Activated CD8-positive, alpha-beta memory T cell treated with anti-CD3 and anti-CD28 coated beads for 1 hour (primary cell): ENCODE measurements at places on chromosomes 6 and 20.

DNA sequence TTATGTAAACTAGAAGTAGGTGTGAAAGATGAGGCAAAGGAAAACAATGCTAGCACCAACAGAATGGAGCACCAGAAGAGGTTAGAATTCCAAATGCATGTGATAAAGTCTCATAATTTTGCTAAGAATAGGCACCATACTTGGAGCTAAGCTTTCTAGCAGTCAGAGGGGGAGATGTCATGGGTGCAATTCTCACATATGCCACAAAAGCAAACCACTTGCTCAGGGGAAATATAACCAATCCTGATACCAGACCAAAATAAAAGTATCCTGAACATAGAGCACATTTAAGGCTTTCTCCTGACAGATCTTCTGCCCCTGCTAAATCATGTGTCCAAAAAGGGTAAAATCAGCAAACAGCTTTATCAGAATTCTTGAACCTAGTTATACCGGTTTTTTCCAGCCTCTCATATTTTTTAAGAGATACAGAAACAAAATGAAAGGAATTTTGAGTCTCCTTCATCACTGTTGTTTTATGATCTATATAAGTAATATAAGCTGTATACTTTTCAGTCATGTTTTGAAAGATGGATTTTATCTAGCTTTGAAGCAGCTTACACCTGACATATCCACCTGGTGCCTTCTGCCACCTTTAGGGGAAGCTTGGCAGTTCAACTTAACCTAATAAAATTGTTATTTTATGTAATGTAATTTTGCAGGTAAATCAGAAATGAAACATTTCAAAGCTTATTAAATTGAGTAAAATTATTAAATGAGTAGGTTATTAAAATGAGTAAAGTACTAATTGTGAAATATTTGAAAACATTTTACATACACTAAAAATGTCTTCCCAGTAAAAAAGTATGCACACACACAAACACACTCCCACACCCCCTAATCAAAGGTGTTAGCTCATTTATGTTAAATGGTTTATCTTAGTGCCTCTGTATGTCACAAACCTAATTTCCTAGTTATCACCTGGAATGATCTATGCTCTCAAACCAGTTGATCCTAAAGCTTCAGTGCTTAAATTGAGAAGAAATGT lies 2.8 kb downstream of the SPO11 start:
- no peak for DNase-seq

GRCh38 chr6:154474648-154475428 lies 35.6 kb downstream of the CNKSR3 start:
- DNase-seq, result no peak

GRCh38 chr6:169343886-169344749 lies 90.5 kb upstream of the THBS2 start:
- no peak for DNase-seq

GRCh38 chr6:153976921-153977693 lies 61.9 kb upstream of the OPRM1 start:
- DNase-seq, result no peak

- no peak for DNase-seq
Observed at GRCh38 chr20:45822857-45823256, 4.3 kb downstream of the TNNC2 start.

- no peak for DNase-seq
Observed at GRCh38 chr6:128918886-128919285, 35.9 kb downstream of the LAMA2 start.

DNA sequence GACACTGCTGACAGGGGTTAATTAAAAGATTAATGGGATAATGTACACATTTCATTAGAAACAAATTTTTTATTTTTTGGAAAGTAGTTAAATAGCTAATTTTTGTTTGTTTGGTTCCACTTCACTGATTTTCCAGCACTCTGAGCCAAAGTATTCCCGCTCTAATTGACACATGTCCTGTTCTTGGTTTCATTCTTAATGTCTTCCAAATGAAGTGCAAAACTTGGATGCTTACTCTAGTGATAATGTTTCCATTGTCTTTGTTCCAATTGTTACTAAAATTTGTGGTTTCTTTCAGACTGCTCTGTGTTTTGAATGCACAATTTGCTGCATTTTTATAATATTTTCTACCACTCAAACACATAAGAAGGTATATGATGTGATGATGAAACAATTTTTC lies 794.3 kb downstream of the PHF3 start:
- no peak for DNase-seq

GRCh38 chr6:147285087-147285855 lies 81.1 kb downstream of the STXBP5 start:
- no peak for DNase-seq
